ENCODE measurements at places on chromosomes 6 and 20.

GRCh38 chr6:7993952-7994351, 70.2 kb downstream of the BLOC1S5 start:
- no peak for DNase-seq

GRCh38 chr6:34585512-34586061, 29.5 kb upstream of the SPDEF start:
- no peak for DNase-seq

GRCh38 chr20:36833275-36834020, 42.5 kb upstream of the TLDC2 start:
- no peak for DNase-seq

DNA sequence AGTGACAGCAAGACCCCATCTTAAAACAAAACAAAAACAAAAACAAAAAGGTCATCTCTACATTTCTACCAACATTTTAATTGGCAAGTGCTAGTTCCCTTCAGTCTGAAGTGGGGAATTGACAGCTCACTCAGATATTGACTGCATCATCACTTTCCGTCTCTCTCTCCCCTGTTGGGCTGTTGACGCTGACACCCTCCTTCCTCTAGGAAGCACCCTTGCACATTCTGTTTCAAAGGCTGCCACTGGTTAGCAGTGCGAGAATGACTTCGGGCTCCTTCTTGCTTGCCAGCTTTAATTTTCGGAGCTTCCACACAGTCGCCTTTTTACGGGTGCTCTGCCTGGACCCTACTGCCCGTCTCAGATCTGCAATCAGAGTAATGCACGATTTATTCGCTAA, 96.6 kb upstream of the INSM1 start:
- no peak for DNase-seq

DNA sequence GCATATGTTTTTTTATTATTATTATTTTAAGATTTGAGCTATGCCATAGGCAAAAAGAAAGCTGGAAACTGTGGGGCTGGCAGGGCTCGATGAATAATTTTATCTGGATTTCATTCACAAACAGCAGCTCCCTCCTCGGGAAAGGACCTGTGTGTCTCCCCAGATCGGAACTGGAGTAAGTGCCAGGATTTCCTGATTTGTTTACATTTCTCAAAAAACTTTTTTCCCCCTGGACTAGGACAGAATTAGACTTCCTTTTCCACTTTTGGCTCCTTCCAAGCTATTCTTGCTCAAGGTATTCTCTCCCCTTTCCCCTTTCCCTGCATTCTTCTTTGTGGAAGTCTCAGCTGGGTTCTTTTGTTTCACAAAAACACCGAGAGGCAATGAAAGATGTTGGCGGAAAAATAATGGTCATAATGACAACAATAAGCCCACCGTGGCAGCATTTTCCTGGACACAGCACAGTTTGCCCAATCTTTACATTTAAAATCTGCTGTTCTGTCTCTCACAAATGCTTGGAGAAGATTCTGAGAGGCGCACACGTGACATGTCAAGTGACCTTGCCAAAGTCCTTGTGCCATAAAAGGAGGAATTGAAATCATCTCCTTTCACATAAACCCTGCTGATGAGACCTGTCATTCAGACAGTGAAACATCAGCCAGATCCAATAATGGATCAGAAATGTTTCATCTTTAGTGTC, 85.8 kb upstream of the PREP start:
- DNase-seq: no peak

DNA sequence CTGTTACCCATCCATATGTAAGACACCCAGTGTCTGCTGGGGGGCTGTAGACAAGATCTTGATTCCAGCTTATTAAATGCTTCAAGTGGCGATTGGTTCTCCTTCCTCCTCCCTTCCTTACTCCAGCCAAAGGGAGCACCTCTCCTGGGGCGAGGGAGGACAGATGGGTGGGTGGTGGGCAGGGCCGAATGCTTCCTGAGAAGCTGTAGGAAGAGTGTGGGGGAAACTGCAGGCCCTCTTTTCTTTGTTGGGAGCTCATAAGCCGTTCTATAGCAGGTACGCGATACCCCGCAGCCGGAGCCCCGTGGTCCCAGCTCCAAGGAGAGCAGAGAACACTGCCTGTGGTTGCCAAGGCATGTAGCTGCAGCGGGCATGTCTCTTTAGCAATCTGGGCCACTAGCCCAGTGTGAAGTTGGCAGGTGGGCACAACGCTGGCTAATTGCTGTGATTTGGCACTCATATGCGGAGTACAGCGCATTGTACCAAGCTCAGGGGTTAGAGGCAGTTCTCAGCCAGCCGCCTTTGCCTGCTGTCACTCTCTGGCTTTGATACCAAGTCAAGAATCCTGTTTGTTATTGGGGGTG, 14.7 kb upstream of the KCNG1 start:
- DNase-seq: no peak

DNA sequence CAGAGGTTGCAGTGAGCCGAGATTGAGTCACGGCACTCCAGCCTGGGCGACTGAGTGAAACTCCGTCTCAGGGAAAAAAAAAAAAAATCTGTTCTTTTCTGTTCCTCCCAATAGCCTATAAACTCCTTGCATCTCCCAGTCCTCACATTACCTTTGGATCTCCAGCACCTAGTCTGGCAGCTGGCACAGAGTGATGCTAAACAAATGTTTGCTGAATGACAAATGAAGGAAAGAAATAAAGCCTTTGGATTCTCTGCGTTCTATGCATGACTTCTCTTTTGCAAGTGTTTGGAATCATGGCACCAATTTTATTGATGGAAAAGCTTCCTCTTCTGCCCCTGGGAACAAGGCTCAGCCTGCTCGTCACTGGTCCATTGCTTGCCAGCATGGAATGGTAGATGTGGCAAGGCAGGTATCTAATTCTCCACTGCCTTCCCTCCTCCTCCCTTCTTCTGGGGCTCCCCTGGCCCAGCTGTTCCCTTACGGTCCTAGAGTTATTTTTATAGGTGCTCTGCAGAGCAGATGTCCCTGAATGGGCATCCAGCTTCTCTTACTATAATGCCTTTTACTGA, 53.6 kb upstream of the FYN start:
- DNase-seq: no peak

DNA sequence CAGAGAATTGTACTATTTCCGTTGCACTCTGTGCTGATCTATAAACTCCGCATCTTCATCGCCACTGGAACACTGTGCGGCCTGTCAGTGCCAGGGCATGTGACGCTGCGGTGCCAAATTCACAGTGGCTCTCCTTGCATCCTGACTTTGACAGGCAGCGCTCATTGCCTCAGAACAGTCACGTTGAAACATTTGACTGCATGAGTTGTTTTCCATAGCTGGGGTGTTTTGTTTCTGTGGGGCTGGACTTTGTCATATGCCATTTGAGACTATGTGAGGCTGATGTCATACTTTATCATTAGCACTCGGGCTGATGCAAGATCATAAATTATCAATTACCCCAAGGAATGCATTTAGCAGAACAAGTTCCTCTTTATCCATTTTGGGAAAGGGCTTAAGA, 32.7 kb downstream of the CFAP61 start:
- DNase-seq: no peak

DNA sequence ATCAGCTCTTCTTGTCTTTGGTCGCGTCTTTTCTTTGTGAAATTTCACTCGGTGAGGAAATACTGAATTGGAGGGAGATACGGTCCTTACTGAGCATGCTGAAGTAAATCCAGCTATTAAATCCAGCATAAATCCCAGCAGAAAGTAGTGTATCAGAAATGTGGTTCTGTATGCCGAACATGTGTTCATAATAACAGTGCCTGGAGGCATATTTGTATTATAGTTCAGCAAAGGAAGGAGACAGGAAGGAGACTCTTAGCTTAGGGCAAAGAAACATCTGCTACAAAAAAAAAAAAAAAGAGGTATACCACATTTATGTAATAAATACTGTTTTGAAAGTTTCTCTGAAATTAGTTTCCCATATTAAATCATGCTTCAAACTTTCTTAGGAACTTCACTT, 211.8 kb downstream of the PLCB4 start:
- no peak for DNase-seq

DNA sequence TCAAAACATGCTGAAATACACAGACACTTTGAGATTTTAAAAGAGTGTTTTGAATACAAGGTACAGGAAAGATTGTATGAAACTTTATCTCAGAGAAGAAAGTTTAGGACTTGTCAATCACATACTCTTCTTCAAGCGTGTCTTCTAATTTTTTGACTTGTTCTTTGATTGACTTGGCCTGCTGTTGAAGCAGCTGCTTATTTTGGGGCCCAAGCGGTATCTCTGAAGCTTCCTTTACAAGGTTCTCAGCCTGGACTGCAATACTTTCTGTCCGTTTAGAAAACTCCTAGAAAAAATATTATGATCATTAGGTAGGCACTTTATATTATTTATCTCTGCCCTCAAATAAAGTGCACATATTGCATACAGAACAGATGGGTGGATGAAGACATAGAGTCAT, 201.3 kb downstream of the SYNE1 start:
- DNase-seq: no peak

DNA sequence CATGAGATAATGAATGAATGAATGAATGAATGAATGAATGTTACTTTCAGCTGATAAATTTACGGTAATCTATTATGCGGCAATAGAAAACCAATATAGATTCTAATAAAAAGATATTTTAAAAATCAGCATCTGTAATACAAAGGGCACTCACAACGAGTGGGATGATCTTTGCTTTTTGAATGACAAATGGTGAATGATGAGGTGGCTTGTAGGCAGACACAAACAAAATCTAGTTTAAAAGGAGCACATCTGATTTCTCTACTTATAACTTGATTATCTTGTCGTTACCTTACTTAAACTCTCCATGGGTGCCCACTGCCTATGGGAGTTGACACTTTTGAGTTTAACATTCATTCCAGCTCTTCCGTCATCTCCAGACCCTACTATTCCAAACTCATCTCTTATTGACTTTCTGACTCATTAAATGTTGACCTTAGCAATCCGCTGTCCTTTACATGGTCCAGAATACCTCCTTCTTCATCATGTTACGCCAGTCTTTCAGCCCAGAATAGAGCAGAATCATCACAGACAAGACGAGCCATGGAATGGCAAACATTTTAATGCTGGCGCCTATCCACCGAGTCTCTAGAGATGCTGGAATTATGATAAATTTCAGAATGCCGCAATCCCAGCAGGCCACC, 41.3 kb downstream of the NHLRC1 start:
- no peak for DNase-seq

GRCh38 chr20:17525650-17526049, 5.5 kb downstream of the BFSP1 start:
- peak; percentile 41 for DNase-seq

DNA sequence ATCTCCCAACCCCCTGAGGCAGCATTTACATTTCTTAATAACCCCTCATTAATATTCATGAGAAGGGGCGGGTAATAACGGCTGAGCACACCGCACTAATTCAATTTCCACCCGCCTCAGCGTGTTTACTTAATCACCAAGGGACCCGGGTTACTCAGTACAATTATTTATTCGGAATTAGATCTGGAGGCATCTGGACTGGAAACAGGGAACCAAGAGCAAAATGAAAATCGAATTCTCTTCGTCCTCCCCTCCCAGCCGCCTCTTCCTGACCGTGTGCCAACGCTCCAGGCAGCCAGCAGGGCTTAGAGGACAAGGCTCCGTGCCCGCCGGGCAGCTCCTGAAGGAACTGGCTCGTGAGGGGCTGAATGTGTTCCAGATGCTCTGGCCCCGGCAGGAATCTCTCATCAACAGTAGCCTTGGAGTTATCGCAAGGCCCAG, 23.5 kb upstream of the CTNNBL1 start:
- no peak for DNase-seq

DNA sequence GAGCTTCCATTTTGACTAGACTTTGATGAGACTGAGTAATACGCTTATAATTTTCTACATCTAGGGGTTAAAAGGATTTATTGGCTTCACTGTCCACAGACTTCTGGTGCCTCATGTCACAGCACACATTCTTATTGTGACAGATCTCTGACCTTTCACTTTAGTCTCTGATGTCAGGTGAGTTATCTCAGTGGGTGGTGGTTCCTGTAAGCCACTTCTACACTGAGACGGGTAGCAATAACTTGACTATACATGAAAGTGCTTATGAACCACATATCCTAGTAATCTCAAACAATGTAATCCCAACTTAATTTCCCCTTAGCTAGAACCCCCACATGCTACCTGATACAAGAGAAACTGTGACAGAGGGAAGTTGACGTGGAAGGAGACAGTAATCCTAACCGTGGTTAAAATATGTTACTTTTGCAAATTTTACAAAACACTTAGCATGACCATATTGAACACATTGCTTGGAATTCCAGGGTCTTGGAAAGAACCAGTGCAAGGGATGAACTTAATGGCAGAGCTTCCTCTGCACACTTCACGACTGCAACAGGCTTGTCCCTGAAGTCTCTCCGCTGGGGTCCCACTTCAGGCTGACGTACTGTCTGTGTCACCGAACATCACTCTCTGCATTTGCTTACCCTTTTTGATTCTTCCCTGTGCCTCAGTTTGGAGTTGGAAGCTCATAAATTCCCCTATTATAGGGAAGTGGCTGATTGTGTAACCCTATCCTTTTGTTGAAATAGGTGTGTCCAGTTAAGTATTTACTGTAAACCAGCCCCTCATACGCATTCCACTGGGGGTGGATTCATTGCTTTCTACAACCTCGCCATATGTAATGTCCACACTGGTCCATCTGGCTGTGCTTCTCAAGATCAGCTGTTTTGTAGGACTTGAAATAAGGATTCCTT, 6.4 kb upstream of the TRIM40 start:
- no peak for DNase-seq

DNA sequence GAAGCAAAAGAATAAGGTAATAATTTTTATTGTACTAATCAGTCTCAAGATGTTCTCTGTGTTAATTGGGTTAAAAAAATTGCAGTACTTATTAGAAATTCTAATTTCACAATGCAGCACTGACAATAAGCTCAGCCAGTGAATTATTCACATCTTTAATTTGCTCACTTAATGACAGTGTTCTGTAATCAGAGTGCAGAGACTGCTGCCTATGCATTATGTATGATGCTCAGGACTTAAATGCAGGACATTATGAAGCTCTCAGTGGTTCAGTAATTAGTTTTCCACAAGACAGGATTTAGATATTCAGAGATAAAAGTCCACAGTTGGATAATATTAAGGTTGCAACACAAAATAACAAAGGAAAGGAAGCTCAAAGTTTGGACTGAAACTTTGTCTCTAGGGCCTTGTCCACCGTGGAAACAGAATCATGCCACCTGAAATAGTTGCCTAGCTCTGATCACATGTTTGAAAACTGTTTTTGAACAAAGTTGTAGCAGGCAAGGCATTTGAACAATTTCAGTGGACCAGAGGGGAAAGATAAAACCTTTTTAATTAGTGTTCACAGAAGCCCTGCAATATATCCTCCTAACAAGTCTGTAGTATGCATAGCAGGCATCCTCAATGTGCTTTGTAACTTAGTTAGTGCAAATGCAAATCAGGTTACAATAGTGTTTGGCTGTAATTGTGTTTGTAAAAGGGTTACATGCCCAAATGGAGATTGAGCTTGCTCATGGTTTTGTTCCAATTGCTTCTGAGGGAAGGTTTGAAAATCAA, 23.7 kb upstream of the MMS22L start:
- DNase-seq: no peak

GRCh38 chr6:105519954-105520353, 117.1 kb upstream of the PREP start:
- no peak for DNase-seq

DNA sequence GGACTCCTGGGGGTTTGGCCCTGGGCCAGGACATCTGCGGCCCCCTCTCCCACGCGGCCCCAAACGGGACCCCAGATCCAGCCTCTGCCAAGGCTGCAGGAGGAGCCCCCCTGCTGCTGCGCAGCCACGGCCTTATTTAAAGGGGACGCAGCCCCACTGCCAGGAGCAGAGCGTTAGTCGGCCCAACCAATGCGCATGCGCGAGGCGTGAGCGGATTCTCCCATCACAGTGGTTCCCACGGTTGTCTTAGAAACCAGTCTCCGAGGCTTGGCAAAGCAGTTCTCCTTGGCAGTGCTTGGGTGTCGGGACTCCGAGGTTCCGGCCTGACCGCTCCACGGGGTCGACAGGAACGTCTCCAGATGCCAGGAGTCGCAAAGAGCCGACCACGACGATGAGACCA, 288.3 kb upstream of the ZNF337 start:
- DNase-seq: peak; percentile 50
